ENCODE measurements at places on chromosomes 7 and 10.

DNA sequence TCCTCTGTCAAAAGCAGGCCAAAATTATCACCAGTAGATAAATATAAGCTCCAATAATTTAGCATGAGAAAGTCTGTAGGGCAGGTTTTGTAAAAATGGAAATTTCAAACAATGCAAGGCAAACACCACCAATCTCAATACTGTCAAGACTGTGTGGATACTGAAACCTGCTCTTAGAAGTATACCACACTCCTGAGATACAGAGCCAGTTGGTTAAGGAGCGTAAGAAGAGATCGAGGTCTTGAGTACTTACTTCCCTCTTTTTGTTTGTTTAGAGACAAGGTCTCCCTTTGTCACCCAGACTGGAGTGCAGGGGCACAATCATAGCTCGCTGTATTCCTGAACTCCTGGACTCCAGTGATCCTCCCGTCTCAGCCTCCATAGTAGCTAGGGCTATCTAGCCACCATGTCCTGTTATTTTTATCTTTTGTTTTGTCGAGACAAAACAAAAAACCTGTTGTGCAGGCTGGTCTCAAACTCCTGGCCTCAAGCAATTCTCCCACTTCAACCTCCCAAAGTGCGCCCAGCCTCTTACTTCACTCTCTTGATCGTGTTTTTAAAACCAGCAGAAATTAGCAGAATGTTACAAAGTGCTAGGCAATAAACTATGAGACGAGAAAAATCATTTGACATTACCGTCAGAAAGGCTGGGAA lies 205.7 kb downstream of the PARD3 start:
- no peak for DNase-seq

DNA sequence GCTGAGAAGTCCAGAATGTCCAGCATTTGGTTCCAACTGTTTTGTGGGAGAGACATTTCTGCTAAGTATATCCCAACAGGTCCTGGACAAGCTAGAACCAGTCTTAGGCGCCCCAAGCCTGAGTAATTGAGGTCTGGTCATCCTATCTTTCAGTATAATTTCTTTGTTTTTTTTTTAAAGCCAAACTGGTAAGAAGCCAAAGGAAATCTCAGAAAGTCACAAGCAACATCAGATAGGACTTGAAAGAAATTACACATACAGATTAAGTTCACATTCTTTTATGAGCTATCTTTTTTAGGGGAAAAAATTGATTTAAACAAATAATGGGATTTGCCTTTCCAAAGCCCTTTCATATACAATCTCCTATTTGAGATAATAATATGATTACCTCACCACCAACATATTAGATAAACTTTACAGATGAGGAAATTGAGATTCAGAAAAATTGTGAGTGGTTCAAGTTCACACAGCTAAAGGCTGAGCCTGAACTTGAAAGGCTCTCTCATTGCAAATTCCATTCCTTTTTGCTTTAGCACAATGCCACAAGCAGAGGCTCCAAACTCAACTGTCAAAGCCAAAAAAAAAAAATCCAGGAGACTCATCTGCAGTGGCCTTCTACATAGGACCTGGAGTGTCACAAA lies 15.0 kb downstream of the PDLIM1 start:
- DNase-seq = no peak

GRCh38 chr7:116670409-116671015 lies 1.5 kb upstream of the MET start:
- DNase-seq = no peak

- peak; percentile 62 for DNase-seq
Observed at GRCh38 chr10:30433306-30433729, 666 bp upstream of the MAP3K8 start.

GRCh38 chr10:116610443-116611152 lies 10.2 kb upstream of the PNLIPRP2 start:
- no peak for DNase-seq

- no peak for DNase-seq
Observed at GRCh38 chr7:142859829-142860228, 5.0 kb downstream of the EPHB6 start.
